ENCODE measurements at places on chromosomes 5 and 9. TPM values are rescaled to one million over a fixed set of nuclear protein-coding genes. Genes with fewer than 3 reads are reported as not detected.

CAMK2A gene
- not detected for total RNA-seq

DNA sequence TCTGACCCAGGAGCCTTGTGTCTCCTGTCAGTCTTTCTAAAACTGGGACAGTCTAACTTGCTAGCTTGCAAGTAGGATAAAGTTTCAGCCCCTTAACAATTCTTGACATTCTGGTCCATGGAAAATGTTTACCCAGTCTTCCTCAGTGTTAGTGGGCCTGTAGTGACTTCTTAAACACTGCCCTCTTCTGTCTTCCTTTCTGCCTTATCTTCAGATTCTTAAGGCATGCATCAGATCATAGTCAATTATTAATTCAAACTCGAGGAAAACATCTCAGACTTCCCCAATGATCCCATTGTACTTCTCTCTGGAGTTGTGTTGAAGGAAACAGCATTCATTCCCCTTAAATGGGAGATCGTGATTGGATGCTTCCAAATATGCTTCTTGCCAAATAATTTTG is 1199.8 kb downstream of the DTWD2 start:
- no peak for DNase-seq

DNA sequence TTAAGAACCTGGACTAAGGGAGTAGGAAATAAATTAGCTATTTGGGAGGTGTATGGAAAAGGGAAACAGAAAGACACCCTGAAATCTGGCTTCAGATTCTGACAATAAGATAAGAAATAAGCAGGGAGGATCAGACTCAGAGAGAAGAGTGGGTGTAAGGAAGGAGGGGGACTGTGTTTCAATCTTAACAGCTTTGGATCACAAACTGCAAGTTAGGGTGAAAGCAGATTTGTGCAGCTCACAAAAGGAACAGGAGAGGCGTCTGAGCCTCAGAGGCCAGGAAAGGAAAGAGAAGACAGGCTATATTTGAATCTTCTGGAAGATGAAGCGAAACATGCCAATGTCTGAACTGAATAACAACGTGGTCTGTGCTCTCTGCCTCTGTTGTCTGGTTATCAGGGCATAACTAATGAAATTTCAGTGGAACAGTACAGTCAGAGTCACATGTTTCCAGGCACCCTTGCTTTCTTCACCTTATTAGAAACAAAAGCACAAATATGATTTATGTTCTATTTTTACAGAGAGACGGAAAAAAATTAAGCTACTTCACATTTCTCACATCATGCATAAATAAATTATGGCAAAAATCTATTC is 26.6 kb downstream of the SGTB start:
- DNase-seq: no peak

PCDHB13 gene
- total RNA-seq: not detected

- DNase-seq: no peak
These were observed 140.0 kb downstream of the ADAMTS2 start for GRCh38 chr5:179205277-179205676.

GRCh38 chr9:127884427-127884911 is 7.0 kb upstream of the AK1 start:
- DNase-seq: no peak

DNA sequence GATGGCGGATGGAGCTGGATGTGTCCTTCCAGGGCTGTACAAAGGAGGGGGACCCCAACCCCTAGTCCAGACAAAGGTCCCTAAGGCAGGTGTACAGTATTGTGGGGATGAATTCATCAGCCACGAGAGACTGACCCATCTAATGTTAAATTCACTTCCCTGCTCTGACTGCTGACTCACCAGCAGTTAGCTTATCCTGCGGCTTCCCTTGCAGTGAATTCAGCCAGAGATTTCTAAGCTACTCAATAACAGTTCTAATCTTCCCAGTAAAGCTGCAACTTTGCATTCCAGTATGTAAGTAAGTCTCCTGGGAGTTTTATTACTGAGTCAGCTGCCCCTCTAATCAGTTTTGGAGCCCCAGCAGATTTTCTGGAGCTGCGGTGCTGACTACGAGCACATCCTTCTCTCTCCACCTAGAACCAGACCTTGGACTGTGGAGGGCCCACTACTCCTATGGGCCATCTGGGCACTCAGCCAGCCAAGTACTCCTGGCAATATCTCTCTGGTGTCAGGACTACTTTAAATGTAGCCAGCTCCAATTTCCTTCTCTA is 16.1 kb downstream of the B4GALT1 start:
- DNase-seq: no peak

- DNase-seq: no peak
These were observed 140.7 kb upstream of the PTPRD start for GRCh38 chr9:10753474-10753873.

DNA sequence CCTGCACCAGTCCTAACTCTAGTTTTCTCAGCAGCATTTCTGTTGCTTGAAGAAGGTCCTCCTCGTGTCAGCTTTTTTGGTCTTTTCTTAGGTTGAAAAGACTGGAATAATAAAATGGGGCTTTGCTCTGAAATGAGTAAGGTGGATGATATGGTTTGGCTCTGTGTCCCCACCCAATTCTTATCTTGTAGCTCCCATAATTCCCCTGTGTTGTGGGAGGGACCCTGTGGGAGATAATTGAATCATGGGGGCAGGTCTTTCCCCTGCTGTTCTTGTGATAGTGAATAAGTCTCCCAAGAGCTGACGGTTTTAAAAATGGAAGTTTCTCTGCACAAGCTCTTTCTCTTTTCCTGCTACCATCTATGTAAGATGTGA is 53.6 kb downstream of the LIX1 start:
- no peak for DNase-seq

DNA sequence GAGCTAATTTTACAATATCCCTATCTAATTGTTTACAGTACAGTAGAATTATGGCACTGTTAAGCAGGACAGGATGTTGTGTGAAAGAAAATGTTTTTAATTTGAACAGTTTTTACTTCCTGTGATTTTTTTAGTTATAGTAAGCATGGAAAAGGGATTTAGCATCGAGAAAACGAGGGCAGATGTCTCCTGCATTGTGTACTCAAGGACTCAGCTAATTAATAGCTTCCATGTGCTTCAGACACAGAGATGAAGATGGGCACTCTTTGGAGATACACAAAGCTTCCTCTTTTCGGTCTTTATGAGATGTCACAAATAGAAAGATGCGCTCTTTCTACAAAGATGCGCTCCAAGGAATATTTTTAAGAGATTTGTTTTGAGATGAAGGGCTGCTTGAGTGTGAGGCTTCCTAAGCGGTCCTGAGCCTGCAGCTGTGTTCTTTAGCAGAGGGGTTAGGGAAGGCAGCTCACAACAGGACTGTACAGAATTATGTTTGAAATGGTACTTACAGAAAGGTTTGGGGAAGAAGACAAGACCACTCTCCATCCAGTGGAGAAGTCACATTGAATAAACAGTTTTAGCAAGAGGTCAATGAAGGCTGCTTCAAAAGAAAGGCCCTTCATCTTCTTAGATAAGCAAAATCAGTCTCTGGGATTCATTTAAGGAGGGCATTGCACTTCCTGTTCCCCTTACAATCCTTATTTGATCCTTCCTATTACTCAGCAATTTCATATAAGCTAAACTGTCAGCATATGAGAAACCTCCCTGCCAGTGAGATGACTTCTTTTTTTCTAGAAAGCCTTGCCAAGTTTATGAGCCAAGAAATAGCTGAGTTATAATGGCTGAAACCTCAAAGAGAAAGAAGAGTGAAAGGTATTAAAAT is 311.5 kb downstream of the EFNA5 start:
- DNase-seq: no peak

DNA sequence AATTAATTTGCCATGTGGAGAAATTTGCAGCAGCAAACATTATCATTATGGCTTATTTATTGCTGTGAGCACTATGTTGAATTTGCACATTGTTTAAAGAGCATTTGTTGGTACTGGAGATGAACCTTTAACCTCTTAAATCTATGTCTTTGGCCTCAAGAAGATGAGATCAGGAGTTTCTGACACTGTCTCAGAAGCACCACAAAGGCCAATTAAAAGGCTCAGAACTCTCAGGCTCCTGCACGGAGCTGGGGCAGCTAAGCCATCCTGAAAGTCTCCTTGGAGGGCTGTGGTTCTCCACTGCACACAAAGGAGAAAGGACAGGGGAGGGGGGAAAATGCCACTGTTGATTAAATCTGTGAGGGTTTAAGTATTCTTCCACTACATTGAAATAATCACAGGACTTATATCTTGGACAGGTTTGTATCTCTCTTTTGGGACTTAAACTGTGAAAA is 33.1 kb downstream of the ZNF366 start:
- no peak for DNase-seq

DNA sequence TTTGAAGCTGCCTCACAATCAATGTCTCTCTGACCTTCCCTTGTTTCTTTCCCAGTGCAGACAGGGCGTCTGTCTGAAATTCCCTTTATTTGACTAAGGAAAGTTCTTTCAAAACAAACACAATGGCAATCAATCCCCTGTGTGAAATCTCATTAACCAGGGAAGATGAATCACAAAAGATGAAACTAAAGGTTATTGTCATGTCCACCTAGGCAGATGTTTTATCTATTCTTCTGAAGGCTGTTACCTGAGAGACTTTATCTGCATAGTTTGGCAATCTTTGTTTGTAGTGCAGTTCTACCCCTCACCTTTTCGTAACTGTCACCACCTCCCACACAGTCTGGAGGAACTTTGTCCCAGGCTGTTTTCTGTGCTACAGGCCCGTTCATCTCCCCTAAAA is 217.5 kb upstream of the RIOK2 start:
- no peak for DNase-seq

GGTA1 gene
- total RNA-seq: not detected

CMYA5 gene
- 0.39 TPM for total RNA-seq

TRMO gene
- 16.3 TPM for total RNA-seq

SRP19 gene
- total RNA-seq: 74.6 TPM

SVEP1 gene
- total RNA-seq: 0.07 TPM

GALNT12 gene
- total RNA-seq: 12.0 TPM

IL3 gene
- not detected for total RNA-seq

GRCh38 chr9:123453831-123454321 is 97.9 kb downstream of the CRB2 start:
- no peak for DNase-seq

DNA sequence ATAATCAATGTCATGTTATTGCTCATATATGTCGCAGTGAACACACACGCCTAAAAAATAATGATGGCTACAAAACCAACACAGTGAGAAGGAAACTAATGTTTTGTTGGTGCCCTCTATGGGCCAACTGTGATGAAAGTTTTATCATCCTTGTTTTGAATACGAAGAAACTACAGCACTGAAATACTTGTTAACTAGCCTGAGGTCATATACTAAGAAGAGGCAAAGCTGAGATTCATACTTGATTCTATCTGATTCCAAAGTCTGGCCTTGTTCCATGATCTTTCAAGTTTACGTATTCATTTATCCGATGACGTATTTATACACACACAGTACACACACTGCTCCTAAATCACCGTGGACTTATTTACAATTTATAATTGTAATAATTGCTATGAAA is 16.1 kb upstream of the DRD1 start:
- DNase-seq: no peak

DNA sequence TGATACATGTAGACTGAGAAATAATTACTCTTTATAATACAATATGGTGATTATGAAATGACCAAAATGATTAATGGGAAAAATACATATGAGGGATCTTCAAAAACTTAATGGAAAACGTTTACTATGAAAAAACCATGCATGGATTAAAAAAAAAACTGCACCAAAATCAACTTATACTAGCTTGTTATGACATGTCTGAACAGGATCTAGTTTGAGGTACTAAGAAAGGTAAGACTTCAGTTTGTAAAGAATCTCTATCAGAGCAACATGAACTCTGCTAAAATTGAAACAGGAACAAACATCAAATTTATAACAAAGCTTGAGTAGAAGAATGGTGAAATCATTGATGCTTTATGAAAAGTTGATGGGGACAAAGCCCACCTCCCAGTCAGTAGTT is 178.0 kb downstream of the SLIT3 start:
- no peak for DNase-seq

GRCh38 chr5:130773813-130774212 is 391.2 kb downstream of the HINT1 start:
- DNase-seq: no peak

DNA sequence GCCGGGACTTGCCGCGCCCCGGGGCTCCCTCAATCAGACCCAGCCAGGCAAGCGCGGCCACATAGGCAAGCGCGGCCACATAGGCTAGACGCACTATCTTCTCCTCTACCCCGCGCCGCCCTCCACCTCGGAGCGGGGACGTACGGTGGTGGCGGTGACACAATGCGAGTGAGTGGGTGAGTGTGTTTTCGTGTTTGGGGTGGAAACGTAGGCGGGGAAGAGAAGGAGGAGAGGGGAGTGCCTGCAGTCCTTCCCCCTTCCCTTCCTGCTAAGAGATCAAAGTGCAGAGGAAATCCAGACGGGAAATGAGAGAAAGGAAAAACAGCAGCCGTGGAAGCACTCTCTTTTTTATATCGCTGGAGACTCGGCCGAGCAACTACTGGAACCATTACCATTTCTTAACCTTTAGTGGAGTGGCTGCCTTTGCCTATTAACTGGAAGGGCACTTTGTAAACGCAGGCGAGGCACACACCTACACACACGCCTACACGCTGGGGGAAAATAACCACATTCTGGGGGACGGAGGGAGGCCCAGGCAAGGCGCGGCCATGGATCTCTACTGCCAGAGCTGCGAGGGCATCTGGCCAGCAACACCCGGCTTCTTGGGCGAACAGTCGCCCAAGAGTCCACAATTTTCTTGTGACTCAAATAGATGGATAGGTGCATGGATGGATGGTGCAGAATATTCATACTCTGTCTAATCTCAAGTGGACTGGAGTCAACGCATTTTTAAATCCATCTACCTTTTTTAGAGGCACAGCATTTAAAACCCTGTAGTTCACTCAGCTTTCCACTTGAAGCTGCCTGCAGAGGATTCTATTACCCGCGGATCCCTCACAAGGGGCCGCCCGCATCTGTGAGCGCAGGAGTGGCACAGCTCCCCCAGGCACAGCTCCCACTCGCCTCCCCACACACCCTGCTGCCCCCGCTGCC is 2.1 kb downstream of the EDIL3 start:
- no peak for DNase-seq

GRM6 gene
- total RNA-seq: not detected

COL23A1 gene
- total RNA-seq: 0.20 TPM

PCDHB7 gene
- total RNA-seq: not detected

DNA sequence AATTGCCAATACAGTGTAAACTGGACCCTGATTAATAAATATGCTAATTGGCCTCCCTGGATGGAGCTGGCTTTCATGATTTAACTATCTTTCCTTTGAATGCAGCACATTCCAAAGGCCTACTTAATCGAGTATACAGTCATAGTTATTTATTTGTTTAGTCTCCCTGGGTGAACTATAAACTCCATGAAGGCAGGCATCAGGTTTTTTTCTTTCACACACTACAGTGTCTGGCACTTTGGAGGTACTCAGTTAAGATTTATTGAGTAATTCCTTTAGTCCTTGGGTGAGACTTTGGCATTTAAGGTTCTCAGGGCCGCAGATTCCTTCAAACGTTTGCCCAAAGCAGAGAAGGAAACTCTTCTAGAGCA is 20.5 kb downstream of the RUSC2 start:
- no peak for DNase-seq

HCN1 gene
- total RNA-seq: not detected

TYRP1 gene
- total RNA-seq: not detected
